ENCODE measurements at places on chromosomes 5 and 9.

GRCh38 chr5:118042076-118042475 is 946.3 kb downstream of the DTWD2 start:
- DNase-seq, result no peak

DNA sequence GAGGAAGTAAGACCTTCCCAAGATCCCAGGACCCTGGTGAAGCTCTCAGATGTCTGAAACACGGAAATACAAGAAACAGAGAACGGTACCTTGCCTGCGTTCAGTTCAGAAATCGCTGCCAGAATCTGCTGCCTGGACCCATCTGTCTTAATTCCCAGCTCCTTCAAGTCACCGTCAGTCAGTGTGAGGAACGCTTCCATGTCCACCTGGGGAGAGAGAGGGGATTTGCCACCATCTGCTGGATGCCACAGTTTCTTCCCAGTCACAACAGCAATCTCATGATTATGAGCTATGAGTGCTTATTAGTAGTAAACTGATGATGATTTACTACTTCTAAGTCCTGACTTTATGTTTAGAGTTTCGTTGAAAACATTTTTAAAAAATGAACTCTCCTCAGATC is 36.7 kb upstream of the GABBR2 start:
- DNase-seq, result no peak

DNA sequence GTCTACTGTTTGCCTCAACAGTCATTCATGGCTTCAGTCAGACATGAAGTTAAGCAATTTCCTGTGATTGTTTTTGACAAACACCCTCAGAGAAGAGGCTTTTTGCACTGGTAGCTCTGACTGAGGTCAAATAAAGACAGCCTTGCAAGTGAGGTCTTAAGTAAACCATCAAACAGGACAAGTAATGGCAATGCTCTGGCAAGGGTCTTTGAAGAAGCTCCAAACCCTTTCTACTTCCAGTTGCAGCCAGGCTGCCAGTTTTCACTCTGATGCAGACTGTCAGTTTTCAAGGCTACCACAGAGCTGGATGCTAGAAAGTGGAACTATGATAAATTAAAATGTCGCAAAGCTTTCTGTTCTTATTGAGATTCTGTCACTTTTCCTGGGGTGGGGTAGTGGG is 421.5 kb upstream of the PTGER4 start:
- no peak for DNase-seq

- no peak for DNase-seq
These were observed 16.5 kb downstream of the GRXCR2 start for GRCh38 chr5:145856285-145856818.

- DNase-seq, result no peak
These were observed 9.5 kb downstream of the SIL1 start for GRCh38 chr5:139188558-139189270.

- no peak for DNase-seq
These were observed 261.8 kb downstream of the EBF1 start for GRCh38 chr5:158837908-158838307.

- DNase-seq, result no peak
These were observed 39.8 kb downstream of the NEK6 start for GRCh38 chr9:124297551-124297901.
